ENCODE measurements at places on chromosomes 7 and 10.

DNA sequence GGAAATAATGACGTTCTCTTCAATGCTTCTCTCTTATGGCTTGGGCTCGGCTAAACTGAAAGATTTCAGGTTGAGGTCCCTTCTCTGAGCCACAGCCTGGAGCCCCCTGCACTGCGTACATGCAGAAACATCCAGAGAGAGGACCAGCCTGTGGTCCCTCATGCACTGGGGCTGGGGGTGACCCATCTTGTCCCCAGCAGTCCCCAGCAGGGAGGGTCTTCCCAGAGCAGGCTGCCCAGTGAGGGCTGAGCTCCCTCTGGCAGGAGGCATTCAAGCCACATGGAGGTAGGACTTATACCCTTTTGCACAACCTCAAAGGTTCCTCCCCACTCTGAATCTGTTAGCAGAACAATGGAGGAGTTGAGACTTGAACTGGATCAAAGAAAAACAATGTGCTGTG is 7.4 kb downstream of the GDF10 start:
- DNase-seq: no peak

DNA sequence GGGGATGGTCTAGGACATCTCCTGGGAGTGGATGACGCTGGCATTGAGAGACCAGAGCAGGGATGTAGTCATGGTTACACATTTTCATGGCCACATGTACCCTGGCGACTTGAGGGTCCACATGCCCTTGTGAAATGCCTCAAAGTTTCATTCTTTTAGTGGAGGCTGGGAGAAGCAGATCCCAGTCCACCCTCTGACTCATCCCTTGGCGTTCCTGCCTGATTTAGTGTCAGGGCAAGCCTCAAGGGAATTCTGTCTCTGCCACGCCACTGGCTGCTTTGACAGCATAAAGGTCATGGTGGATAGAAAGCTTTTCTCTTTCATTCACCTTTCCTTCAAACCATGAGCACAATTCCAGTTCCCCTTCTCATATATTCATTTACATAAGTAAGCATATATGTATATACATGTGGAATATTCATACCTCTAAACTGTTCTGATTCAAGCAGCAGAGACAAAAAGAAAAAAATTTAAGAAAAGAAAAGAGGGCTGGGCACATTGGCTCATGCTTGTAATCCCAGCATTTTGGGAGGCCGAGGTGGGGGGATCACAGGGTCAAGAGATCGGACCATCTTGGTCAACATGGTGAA is 21.8 kb upstream of the KIF5B start:
- no peak for DNase-seq

- no peak for DNase-seq
Measured at GRCh38 chr7:129532375-129532774, 30.0 kb downstream of the SMKR1 start.

- no peak for DNase-seq
Measured at GRCh38 chr7:134462337-134462925, 3.5 kb upstream of the AKR1B1 start.

DNA sequence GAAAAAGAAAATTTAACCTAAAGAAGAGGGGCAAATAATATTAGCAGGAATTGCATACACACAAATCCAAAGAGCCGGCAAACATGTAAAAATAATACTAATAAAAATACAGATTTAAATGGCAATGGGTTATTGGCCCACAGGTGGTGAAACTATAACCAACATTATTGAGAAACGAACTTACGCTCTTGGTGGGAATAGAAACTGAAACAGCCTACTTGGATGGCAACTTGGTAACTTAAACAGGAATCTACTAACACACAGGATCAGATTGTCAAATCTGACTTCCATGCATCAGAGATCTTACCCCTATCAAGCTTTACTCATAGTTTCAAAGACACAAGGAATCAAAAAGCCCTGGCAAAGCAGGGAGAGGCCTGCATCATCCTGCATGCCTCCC is 66.5 kb downstream of the ANLN start:
- DNase-seq: no peak

DNA sequence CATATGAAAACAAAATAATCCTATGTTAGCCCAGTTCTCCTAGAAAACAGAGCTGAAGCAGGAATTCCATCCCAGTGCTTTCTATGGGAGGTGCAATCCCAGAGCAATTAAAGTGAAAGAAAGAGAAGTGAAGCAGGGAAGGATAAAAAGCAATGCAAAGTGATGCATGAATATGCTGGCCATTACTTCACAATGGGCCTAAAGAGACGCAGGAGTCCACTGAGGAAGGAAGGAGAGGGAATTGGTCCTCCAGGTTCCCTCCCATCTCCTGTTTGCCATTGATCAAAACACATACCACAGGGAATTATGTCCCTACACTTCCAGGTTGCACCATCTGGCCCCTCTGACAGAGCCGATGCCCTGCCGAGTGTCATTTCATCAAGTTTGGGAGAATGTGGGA is 392.2 kb upstream of the NFE2L3 start:
- no peak for DNase-seq

DNA sequence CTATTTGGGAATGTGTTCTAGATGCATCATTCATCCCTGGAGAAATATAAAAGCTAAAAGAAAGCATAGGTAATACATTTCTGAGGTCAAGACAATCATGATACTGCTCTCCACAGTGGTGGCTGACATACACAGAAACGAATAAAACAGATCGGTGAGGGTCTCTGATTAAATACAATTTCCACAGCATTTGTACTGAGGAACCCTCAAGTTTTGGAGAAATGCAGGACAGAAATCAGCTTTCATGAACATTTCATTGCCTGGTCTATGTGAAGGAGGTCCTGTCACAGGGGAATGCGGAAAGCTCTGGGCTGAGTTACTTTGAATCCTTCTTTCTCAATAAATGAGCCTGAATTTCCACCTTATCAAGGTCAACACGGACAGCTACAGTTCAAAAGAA is 67.9 kb upstream of the ITGB1 start:
- DNase-seq: no peak

DNA sequence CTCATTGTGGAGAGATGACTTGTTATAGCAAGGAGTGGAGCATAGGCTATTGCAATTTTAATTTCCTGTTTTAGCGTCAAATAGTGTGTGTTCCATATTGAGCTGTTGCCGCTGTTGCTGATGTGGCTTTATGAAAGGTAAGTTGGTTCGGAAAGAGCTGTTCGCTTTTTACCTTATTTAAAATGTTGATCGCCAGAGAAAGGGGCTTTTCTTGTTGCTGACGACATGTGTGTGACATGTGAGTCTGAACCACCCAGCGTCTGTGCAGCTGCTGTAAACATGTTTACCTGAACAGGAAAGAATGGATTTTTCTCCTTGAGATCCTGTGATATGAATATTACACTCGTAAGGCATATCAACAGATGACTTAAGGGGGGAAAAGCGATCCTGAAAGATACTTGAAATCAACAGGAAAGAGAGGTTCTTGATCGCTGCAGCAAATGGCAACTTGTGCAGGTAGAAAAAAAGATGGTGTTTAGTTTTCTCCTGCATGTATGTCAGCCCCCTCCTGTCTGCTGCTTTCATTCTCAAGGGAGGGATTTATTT is 2.5 kb downstream of the ZEB1 start:
- peak; percentile 16 for DNase-seq

GRCh38 chr7:144812379-144813283 is 23.2 kb downstream of the TPK1 start:
- peak; percentile 18 for DNase-seq

- no peak for DNase-seq
Measured at GRCh38 chr7:70608229-70608628, 523.7 kb upstream of the GALNT17 start.

- DNase-seq: no peak
Measured at GRCh38 chr7:4766666-4767519, 8.5 kb upstream of the AP5Z1 start.

DNA sequence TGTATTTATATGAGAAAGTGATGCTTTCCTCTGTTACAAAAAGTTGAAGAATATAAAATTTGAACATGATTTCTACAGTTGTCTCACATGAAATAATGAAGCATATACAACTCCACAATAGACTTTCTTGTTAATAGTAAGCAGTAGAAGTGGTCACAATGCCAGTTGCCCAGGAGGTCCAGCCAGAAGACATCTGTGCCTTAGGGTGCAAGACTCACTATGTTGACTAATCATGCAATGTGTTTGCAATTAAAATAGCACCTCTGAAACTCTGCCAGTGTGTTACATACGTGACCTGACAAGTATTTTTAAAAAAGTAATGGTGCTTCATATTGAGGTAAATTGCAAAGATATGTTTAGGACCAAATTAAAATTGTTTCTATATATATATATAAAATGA is 547.2 kb downstream of the ETV1 start:
- DNase-seq: no peak

DNA sequence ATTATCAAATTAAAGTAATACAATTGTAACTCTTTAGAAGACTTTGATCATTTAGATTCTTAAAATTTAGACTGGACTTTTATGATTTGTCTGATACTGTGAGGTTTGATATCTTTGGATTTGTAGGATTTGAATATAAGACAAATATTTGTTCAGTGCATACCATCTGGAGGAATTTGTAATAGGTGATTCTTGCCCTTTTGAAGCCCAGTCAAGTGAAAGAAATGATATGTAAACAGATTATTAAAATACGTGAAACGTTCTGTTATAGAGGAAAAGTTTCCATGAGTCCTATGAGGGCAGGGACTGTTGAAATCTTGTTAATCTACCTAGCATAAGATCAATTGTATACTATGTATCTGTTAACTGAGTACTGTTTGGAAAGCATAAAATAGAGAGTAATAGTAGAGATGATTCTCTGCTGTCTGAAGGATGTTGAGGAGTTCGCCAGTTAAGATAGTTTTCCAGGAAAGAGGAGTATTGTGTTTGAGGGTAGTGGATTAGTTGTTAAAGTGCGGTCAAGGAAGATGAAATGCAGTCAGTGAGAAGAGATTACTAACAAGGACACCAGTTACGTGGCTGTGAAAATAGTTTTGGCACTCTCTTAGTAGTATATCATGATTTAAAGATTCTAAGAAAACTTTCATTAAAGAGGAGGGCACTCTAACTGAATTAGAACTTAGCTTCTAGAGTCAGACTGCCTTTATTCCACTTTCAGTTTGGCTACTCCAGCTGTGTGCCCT is 14.4 kb downstream of the PDCD4 start:
- DNase-seq: no peak

DNA sequence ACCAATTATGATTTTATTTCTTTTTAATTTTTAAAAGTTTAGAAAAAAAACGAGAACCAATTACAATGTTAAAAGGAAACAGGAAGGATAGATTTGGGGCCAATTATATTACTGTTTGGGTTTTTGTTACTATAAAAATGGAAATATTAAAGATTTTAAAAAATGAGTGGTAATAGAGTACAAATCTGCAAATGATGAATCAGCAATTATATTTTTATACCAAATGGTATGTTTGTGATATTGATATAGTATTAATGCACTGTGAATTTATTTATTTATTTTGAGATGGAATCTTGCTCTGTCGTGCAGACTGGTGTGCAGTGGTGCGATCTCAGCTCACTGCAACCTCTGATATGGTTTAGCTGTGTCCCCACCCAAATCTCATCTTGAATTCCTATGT is 11.5 kb upstream of the GARIN1A start:
- DNase-seq: no peak

GRCh38 chr10:124697837-124698544 is 46.2 kb downstream of the FAM53B start:
- DNase-seq: no peak

DNA sequence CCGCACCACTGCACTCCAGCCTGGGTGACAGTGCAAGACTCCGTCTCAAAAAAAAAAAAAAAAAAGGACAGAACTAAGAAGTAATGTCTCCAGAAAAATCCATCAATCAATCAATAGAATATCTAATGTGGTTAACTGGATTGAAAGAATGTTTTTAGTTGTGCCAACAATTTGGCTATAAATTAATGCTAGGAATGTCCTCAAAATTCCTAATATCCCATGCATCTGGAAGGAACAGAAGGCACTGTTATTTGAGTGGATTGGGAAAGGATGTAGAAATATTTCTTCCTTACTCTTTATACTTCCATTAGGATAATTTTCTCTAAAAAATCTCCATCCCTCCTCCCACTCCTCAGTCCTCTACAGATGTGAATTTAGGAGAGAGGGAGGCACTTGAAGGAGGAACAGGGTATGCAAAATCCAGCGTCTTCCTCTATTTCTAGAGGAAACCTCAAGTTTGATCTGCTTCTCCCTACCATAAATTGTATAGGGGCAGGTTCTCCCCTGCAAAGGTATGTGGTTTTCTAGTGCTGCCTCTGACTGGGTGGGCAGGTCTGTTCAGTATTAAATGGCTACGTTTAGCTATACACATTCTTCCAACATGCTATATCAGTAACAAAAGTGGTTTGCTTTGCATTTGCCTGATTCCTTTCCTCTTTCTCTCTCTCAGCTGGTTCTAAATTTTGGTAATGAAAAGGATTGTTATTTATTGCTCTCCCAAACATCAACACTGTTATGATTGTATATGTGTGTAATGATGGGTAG is 54.1 kb downstream of the RNLS start:
- no peak for DNase-seq

Data from activated naive CD4-positive, alpha-beta T cell treated with anti-CD3 and anti-CD28 coated beads, Interleukin-2, amount 50 U/mL, for 72 hours (primary cell).